ENCODE measurements at places on chromosomes 1 and 21. TPM values are rescaled to one million over a fixed set of nuclear protein-coding genes. Genes with fewer than 3 reads are reported as not detected.

DNA sequence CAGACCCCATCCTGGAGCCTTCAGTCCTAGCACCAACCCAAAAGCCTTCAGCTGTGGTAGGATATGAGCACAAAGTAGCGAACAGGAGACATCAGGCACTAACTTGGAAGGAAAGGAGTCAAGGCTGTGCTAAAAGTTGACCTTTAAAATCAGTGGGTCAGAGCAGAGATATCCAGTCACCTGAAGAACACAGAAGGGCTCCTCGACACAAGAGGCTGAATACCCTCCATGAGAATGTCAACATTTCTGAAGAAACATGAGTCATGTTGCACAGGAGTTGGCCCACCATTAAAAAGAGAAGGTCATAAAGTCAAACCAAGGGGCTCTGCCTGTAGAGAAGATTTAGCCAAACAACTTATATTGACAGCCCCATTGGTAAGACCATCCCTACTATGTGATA is 172.5 kb downstream of the PLPP3 start:
- no peak overlapping the region for H3K27ac ChIP-seq
- peaks cover 7% of the 10 kb centered on the region for H3K27me3 ChIP-seq
- no peak overlapping the region for H3K4me3 ChIP-seq
- no peak for DNase-seq

GRCh38 chr1:246032031-246032551 is 475.0 kb downstream of the SMYD3 start:
- H3K4me1 ChIP-seq = peaks cover 6% of the 10 kb centered on the region
- H3K36me3 ChIP-seq = no peaks in the 10 kb centered on the region
- DNase-seq = no peak
- H3K4me3 ChIP-seq = no peak overlapping the region

DNA sequence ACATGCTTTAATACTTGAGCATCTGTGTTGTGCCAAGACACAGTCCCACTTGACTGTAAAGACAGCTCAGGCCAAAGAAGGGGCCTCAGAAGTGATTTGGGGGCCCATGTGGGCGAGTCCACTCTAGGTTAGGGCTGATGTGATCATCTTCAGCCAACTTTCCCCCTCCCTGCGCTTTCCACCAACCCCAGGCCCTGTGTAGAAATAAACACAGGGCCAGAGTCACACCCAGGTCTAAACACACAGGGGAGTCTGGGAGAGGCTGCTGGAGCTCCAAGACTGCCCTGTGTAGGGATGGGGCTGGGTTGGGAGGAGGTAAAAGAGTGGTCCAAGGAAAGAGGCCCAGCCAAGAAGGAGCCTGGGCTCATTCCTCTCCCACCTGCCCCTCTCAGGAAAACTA is 2.5 kb upstream of the WNT2B start:
- no peak for DNase-seq
- peaks cover 38% of the 10 kb centered on the region for H3K27me3 ChIP-seq
- H3K27ac ChIP-seq = no peak overlapping the region
- H3K4me1 ChIP-seq = peaks cover 12% of the 10 kb centered on the region
- H3K4me3 ChIP-seq = no peak overlapping the region
- no peaks in the 10 kb centered on the region for H3K36me3 ChIP-seq

- peaks cover 47% of the 10 kb centered on the region for H3K27me3 ChIP-seq
- DNase-seq = no peak
- H3K4me3 ChIP-seq = no peak overlapping the region
- H3K36me3 ChIP-seq = no peaks in the 10 kb centered on the region
- H3K4me1 ChIP-seq = no peaks in the 10 kb centered on the region
- H3K27ac ChIP-seq = no peak overlapping the region
Observed at GRCh38 chr21:33396951-33397350, 6.3 kb upstream of the IFNGR2 start.

DNA sequence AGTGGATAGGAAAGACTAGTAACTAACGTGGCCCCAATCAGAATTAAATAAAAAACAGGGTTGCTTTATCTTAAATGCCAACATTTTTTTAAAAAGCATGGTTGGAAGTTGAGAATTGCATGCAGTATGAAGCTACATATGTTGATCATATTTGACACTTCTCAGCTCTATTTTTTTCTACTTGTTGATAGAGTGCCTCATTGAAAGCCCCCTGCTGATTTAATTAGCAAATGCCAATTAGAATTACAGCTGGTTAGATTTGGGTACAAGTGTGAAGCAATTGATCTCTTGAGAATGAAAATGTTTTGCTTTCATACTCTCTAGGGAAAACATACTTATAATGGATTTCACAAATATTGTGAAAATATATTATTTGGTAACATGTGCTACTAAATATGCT is 40.5 kb downstream of the CHD1L start:
- no peak for DNase-seq
- H3K36me3 ChIP-seq = peaks cover 28% of the 10 kb centered on the region
- H3K4me3 ChIP-seq = no peak overlapping the region
- H3K27ac ChIP-seq = no peak overlapping the region

DNA sequence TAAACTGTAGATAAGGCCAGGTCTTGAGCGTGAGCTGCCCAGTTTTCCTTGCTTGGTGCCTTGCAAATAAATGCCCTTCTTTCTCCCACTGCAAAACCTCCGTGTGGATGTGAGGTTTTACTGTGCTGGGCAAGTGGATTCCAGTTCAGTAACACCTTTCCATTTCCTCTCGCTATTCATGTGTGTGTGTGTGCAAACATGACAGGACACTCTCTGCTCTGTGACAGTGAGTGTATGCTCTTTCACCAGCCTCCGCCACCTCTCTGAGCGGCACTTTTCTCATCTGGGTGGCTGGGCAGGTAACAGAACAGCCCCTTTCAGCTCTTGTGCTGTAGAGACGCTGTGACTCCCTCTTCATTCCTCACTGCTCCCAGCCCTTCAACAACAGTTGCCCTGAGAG is 23.9 kb downstream of the CNIH3 start:
- DNase-seq = no peak
- peaks cover 17% of the 10 kb centered on the region for H3K27me3 ChIP-seq
- peaks cover 9% of the 10 kb centered on the region for H3K4me1 ChIP-seq
- H3K4me3 ChIP-seq = no peak overlapping the region

- no peak for DNase-seq
- H3K27me3 ChIP-seq = peaks cover 5% of the 10 kb centered on the region
- no peaks in the 10 kb centered on the region for H3K36me3 ChIP-seq
- H3K4me3 ChIP-seq = no peak overlapping the region
Observed at GRCh38 chr21:42669041-42669440, 15.6 kb downstream of the PDE9A start.

DNA sequence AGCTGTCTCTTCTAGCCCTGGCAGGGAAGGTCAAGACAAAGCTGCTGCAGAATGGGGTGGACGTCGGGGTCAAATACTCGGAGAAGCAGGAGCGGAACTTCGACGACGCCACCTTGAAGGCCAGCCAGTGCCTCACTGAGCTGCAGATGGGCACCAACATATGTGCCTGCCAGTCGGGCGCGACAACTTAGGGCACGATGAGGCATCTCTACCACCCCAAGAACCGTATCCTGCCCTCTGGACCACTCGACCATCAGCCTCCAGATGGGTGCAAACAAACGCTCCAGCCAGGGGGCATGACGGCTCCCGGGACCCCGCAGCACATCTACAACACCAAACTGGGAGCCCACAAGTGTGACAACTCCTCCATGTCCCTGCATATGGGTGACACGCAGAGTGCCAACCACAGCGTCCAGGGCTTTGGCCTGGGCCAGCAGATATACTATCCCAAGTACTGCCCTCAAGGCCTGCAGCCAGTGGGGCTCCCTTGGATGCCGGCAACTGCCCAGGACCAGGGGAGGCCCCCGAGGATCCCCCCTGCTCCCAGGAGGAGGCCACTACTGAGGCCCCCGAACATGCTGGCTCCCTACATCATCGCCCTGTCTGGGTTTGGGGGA is 42.5 kb upstream of the POGK start:
- DNase-seq = no peak
- no peak overlapping the region for H3K4me3 ChIP-seq
- no peaks in the 10 kb centered on the region for H3K36me3 ChIP-seq

DNA sequence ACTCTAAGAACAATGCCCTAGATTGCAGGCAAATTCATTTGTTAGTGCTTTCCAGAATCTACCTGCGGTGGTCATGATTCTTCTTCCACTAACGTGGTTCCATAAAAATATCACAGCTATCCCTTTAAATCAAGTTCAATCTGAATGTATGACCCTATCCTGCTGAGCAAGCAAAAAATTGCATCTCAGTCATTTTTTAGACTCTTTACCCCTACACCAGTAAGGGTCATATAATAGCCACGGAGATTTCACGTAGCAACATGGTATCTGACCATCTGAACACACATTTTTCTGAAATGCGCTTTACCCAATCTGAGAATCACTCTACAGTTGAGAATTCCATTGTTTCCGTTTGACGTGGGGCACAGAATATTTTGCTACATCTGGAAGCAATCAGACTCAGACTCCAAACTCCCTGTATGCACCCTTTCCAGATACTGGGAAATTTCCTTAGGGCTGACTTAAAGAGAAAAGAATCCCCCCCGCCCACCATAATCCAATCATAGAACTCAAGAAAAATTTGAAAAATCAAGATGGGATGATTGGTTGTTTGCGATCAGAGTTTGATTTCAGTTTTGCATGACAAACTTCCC is 699.2 kb upstream of the ZP4 start:
- no peak overlapping the region for H3K4me3 ChIP-seq
- no peaks in the 10 kb centered on the region for H3K4me1 ChIP-seq
- no peaks in the 10 kb centered on the region for H3K27me3 ChIP-seq
- H3K27ac ChIP-seq = no peak overlapping the region

GRCh38 chr1:203549309-203549708 is 55.4 kb downstream of the OPTC start:
- DNase-seq = no peak
- H3K27ac ChIP-seq = no peak overlapping the region
- no peak overlapping the region for H3K4me3 ChIP-seq
- peaks cover 6% of the 10 kb centered on the region for H3K4me1 ChIP-seq
- H3K27me3 ChIP-seq = no peaks in the 10 kb centered on the region

DNA sequence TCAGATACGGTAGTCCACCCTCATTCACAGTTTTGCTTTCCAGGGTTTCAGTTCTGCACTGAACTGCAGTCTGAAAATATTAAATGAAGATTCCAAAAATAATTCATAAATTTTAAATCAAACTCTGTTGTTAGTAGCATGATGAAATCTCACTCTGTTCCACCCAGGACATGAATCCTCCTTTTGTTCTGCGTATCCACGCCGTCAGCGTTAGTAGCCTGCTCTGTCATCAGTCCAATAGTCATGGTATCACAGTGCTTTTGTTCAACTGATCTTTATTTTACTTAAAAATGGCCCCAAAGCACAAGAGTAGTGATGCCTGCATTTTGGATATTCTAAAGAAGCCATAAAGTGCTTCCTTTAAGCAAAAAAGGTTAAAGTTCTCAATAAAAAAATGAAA is 23.9 kb downstream of the CHD1L start:
- H3K27ac ChIP-seq = no peak overlapping the region
- no peak for DNase-seq
- no peaks in the 10 kb centered on the region for H3K27me3 ChIP-seq
- H3K4me3 ChIP-seq = no peak overlapping the region
- peaks cover 28% of the 10 kb centered on the region for H3K36me3 ChIP-seq

Gene FBLIM1
- not detected for total RNA-seq

Gene RNU1-3
- 3,879 TPM for total RNA-seq

Gene ZSWIM5
- total RNA-seq = 1.0 TPM

Gene CGN
- 1.8 TPM for total RNA-seq

Gene DIO1
- not detected for total RNA-seq

Gene CFAP298
- total RNA-seq = 31.0 TPM
